CD4-positive, alpha-beta T cell treated with Interleukin-4 for 1 hour (primary cell): ENCODE measurements at places on chromosomes 2 and 18.

DNA sequence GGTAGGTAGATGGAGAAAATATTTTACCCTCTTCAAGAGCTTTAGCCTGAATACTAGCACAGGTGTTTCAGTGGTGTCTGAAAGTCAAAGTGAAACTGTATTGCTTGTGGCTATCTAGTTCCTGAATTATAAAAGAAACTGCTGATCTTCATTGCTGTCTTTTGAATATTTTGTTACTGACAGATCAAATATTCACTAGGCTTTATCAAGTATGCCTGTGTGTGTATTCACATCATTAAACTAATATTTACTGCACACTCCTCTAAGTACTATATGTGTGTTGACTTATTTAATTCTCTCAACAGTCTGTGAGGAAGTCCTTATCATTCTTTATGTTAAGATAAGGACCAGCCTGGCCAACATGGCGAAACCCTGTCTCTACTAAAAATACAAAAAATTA lies 139.6 kb downstream of the SOCS6 start:
- DNase-seq = no peak

DNA sequence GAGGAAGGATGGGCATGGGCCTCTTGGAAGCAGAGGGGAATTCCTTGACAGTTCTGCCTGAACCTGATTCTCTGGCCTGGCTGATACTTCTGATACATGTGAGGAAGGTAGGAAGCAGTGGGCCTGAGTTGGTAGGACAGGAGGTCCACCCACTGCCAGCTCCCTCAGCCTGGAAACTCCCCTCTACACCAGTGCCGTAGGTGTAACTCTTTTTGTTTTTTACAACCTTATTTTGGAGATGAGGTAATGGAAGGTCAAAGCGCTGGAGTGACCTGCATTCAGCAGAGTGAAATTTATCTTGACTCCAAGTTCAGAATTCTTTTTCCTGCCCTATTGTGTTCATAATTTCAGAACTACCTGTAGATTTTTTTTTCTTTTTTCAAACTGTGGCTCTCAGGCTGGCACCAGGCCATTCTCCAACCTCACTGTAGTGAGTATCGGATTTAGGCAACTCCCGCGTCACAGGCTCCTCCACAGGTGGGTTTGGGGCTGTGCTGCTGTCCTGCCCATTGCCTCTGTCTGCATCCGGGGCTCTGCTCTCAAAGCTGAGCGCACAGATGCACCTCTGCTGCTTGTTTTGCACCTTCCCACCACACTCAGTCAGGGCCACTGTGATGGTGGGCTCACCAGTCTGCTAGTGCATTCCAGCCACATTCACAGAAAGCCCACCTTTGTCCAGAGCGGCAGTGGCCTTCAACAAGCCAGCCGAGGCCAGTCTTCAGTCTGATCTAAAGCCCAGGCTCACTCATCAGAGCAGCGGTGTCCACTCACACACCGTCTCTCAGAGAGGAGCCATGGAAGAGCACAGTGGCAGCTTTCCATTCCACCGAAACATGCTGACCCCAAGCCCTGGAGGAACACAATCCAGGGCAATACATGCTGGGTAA lies 87.2 kb downstream of the UXS1 start:
- no peak for DNase-seq

GRCh38 chr2:173056705-173057364 lies 18.8 kb upstream of the MAP3K20 start:
- DNase-seq = no peak

- no peak for DNase-seq
These were observed 4.3 kb upstream of the SNTG2 start for GRCh38 chr2:946073-946948.

GRCh38 chr18:46393961-46394360 lies 263.1 kb downstream of the LOXHD1 start:
- DNase-seq = no peak

DNA sequence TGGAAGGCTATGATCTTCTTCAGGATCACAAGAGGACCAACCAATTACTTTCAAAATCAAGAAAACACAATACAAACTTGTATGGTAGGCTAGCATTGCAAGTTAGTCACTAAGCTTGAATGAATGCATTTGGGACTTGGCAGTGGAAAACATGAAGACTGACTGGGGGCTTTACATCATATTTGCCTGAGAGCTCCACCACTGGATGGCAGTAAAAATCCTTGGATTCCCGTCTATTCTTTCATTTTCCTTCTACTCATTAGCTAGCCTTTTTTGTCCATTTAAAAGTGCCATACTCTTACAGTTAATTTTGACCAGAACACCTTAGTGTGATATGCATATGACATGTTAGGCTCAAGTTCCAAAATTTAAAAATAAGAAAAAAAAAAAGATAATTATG lies 63.5 kb upstream of the RASGRP3 start:
- no peak for DNase-seq

- DNase-seq = no peak
These were observed 50.7 kb downstream of the FMNL2 start for GRCh38 chr2:152385650-152386049.

DNA sequence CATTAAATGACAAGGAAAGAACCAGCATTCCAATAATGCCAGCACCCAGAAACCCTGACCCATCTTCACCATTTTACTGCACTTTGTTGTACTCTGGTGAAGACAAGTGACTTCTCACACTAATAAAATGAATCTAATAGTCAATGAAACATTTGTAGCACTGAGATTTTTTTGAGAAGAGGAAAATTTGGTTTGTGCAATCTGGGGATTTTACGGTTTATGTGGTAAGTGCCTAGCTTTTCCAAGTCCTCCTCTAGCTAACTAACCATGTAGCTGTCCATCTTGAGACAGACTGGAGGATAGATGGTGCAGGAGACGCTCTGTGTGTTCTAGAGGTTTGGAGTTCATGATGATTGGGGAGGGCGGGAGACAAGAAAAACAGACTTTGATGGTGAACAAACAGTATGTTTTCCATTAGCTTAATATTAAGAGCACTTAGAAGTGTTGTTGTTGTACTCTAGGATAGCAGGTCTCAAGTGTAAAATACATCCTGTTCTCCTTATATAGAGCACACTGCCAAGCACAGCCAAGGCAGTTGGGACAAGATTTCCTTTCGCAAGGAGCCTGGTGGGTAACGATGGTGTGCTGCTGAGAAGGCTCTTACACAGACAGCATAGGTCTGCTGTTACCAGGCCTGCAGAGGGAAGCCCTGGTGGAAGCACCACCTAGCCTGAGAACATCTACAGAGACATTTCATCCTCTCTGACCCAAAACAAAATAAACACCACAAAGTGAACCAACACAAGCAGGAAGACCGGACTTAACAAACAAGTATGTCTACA lies 83.7 kb downstream of the BCL11A start:
- no peak for DNase-seq

- no peak for DNase-seq
These were observed 240.4 kb downstream of the HAUS1 start for GRCh38 chr18:46344416-46345180.

DNA sequence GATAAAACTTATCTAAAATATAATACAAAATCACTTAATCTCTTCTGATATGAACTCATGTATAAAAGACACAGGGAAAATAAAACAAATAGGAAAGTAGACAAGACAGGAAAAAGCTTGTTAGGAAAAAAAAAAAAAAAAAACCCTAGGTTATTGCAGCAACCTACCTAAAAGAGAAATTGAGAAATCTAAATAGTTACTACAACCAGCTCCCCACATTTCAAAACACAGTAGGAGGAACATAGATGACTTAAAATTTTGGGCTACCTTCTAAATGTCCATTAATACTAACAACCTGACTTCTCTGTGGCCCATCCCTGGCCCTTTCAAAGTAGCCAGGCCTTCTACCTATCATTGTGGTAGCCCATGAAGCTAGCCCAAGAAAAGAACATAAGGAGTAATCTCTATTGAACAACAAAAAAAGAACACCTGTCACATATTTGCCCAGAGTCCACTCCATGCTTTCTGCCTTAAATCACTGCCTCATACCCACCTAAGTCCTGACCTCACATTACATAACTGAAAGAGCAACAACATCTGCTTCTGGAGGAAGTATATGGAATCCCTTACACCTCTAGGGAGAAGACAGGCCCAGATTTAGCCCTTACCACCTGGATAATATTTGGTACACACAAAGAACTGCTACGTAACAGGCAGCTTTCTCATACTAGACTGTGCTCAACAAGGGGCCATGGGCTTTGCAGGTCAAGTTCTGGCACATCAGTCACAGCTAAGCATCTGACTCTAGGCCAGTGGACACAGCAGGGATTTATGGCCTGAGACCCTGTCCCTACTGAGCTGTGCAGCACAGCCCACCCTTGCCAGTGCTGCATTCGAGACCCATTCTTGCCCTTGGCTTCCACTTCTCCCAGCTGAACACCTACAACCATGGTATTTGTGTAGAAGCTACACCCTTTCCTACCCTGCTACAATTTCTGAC lies 8.5 kb downstream of the SUCLG1 start:
- DNase-seq = no peak
